ENCODE measurements at places on chromosomes 7 and 10.

GRCh38 chr10:22911067-22911466 lies 16.8 kb upstream of the ARMC3 start:
- no peak for DNase-seq

DNA sequence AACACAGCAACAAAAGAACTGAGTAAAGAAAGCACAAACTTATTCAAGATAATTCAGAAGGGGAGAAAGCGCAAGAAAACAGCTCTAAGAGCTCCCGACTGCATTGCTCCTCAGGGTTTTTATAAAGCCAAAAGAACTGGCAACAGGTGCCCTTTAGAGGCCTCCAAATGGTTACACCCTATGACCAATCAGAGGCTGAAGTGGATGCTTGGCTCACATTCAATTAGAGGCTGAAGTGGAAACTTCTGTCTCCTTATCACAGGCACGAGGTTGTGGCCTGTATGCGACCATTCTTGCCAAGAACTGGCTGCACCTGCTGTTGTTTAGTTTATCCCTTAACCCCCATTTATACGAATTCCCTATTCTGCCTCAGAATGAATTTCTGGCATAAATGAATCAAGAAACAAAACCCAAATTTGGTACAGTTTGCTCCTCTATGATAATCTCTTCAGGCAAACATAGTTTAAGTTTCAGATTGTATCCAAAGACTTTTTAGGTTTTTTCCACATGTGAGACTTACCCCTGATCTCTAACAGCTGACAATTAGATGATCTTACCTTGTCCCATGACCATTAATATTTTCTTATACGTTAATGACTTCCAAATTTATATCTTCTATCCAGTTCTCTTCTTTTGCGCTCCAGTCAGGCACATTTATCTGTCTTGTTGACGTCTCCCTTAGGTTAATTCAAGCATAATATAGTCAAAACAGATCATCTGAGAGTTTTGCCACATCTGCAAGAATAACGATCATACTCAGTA lies 504.8 kb downstream of the NXPH1 start:
- no peak for DNase-seq

DNA sequence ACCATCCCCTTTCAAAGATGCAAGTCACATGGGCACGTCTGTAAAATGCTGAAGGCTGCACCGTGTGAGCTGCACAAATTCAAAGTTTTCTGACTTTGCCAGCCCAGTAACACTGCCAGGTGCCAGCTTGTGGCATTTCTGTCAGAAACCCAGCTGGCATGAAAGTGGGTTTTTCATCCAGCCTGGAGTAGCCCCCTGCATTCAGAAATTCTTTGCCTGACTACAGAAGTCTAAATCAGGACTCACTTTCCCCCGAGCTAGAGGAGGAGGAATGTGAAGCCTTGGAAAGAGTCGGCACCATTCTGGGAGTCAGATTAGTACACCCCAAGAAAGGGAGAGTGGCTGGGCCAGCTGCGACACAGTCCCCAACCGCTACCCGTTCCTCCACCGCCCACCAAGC lies 56.7 kb upstream of the EN2 start:
- peak; percentile 69 for DNase-seq

- DNase-seq, result peak; percentile 70
Observed at GRCh38 chr10:30591249-30591670, 38.3 kb downstream of the LYZL2 start.

- DNase-seq, result peak; percentile 67
Observed at GRCh38 chr10:17026686-17027485, 102.7 kb downstream of the CUBN start.

DNA sequence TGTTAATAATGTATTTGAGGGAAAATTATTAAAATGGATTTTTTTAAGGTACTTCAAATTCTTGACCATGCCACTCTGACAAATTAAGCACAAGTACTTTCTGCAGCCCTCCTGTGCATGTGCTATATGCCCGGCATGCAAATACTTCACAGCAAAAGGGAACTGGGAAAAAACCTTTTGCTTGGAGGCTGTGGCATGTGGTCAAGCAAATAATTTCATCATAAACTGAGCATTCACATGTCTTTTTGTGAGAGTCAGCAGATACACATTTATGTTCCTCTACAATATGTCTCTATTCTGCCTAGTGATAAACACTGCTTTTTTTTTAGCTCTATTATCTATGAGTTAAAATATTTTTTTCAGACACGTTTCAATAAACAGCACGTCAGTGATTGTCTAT lies 53.7 kb upstream of the SEMA3A start:
- no peak for DNase-seq

DNA sequence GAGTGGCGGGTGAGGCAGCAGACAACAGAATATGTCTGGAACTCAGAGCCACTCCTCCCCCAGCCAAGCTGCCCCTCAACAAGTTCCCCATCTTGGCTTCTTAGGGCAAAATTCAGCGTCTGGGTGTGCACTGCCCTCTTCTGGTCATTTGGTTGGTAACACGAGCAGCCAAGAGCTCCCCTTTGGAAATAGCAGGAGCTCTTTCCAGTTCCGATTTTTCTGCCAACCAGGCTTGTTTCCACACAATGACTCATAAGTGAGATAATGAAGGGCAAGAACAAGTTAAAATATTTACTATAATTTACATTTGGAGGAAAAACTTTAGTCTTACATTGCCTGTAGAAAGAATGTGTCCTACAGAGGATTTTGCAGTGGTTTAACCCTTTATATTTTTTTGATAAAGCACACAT lies 70.5 kb downstream of the ADCYAP1R1 start:
- DNase-seq, result peak; percentile 80

DNA sequence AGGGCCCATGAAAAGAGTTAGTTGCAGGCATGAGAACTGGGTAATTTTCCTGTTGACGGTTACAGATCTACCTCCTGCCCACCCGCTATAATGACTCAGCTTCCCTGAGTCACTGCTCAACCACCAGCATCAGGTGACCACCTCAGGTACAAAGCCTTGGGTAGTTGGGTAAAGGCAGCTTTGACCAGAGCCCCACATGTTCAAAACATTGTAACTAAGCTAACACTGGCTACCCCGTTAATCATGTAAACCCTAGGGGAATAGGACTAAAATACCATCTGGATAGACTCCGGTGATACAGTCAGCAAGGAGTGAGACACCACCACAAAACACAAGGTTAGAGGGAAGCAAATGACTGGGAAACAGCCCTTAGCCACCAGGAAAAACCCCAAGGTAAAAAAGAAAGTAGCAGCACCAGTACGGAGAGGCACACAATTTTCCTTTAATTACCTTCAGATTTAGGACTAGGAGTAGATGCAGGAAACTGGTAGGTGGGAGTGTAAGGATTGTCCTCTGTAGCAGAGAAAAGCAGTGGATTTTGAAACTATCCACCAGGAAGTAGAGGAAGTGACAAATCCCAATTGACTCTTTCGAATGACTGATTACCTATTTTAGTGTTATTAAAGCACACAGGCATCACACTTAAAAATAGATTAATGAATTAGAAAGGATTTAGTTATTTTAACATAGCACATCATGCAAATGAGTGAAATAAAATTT lies 103.5 kb upstream of the PDLIM1 start:
- no peak for DNase-seq

DNA sequence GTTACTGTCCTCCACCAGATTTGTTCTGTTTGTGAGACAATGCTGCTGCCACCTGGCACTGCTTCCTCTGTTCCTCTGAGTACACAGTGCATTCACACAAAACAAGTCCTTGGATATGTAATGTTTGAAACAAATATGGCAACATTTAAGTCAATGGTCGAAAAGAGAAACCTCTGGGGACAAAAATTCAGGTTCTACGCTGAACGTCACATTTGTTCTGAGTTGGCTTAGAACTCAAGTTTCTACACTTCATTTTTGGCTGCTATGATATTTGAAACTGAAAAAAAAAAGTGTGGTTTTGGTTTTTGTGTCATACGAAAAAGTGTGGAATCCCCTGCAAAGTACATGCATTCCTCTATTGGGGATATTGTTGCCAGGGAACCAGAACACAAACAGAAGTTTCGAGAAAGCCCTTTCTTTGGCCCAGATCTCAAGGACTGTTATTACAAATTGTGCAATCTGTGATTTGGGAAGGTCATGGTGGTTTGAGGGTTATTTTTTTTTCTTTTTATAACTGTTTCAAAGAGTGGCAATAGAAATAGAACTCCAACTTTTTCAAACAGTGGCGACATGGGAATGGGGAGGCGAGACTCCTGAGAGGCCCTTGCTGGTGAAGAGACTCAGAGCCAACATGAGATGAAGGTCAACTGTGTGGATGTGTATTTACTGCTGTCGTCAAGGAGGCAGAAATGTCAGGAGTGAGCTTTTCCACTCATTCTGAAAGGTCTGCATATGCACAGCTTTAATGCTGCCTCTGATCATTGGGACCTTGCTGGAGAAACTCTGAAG lies 127.5 kb downstream of the CUBN start:
- DNase-seq, result peak; percentile 86

- DNase-seq, result no peak
Observed at GRCh38 chr10:49078433-49078832, 36.9 kb downstream of the VSTM4 start.

DNA sequence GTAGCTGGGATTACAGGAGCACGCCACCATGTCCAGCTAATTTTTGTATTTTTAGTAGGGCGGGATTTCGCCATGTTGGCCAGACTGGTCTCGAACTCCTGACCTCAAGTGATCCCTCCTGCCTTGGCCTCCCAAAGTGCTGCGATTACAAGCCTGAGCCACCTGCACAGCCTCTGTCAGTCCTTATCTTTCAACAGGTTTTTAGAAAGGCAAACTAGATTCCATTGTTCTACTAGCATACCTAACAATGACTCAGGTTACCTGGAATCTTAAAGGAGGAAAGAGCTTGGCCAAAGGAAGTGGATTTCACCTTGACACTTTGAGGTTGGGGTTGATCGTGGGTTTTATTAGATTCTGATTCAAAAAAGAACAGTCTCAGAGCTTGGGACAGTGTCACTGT lies 3.2 kb downstream of the ABCC2 start:
- no peak for DNase-seq

DNA sequence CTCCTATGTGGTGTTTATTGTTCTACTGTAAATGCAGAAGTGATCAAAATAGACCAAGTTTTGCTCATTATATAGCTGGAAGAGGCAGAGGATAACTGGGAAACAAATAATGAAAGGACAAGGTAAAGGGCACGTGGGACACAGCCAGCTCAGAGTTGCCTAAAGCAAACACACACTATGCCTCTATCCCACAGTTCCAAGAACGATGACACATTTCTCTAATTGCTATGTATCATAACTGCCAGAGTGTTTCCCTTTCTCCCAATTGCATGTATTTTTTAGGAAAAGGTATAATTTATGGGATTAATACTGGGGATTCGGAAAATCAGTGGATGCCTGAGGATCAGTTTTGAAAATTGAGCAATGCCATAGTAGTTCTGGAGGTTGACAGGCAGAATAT lies 49.0 kb downstream of the CCDC71L start:
- no peak for DNase-seq

DNA sequence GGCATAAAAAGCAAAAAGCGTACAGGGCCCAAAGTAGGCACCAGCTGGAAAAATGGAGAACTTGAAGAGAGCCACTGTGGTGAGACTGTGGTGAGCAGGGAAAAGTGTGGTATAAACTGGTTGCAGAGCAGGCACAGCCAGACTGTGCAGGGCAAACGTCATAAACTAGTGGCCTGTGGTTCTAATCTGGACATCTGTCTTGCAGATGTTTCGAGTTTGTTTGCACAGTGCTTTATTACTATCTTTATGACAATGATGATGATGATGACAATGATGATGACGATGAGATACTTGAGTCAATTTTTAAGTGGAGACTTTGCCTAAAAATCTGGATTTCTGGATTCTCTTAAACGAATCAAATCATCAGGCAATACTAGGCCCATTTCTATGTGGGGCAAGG lies 45.7 kb downstream of the SEMA3C start:
- DNase-seq, result no peak

DNA sequence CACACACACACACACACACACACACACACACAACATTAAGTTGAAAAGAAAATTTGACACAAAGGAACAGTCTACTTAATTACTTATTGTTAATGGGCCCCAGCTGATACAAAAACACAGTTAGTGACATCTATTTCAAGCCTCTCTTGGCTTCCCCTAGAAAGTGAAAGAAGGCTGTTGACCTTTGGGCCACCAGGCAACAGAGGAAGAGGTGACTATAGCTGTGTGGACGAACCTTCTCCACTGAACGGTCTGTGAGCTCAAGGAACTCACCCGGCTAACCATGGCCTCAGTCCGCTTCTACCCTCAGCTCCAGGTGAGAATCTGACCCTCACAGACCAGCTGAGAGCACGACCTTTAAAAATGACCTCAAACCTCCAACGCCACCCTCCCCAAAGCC lies 32.9 kb upstream of the CALN1 start:
- DNase-seq, result no peak

DNA sequence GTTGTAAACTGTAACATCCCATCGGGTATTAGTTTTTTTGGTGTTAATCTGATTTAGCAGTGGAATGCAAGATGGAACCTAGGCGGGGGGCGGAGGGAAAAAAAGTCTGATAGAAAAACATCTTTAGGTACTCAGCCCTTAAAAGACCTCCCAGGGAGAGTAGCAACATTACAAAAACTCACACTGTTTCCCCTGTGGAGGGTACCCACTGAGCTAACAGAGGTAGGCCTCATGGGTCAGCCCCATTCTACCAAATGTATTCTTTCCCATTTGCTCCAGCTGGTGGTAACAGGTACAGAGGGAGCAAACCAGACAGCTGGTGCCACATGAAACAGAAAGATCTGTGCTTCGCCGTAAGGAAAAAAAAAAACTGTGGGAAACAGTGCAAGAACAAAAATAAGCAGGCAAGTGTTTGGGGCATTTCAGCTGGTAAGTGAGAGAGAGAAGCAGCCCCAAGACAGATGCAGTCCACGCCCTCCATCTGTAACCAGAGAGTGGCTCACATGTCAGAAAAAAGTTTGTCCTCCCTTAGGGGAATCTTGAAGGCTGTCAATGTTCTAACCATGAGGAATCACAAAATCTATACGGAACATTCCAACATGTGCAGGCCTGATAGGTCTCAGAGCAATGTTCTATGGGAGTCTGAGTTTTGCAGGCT lies 65.3 kb downstream of the HOXA1 start:
- peak; percentile 71 for DNase-seq

DNA sequence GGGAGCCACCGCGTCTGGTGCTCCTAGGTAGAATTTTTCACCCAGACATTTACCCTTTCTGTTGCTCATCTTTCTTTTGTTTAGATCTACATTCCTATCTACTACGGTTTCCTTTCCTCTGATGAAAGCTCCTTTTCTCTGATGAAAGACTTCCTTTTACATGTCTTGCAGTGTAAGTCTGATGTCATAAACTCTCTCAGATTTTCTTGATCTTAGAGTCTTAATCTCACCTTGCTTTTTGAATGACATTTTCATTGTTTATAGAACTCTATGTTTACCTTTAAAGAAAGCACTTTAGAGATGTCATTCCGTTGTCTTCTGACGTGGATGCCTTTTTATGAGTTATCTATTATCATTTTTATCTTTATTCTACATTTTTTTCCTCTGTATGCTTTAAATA lies 171.8 kb upstream of the MTPN start:
- no peak for DNase-seq

Measured in myocyte (in vitro differentiated cells).